ENCODE measurements at places on chromosomes 2 and 18.

DNA sequence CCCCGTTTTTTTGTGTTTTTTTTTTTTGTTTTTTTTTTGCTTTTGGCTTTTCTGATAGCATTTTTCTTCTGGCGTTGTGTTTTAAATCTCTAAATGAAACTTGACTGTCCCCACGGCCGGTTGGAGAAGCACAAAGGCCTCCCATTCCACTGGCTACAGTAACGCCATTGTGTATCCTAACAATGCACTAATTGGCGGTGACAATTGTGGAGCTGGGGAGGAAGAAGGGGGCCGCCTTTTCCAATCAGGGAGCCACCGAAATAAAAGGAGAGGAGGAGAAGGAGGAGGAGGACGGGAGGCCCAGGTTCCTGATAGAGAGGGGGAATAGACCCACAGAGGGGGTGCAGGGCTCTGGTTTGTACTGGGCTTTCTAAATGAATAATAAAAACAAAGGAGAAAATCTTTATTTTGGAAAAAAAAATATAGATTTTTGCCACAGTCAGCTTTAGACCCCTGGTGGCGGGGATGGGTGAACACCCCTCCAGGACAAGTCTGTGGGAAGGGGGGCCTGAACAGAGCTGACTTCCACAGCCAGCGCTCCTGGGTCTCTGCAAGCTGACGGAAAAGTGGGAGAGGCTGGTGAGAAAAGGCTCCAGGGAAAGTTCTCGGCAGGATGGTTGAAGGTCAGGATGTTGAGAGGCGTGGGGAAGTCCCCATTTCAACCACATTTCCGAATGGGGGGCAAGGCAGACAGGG is 43.7 kb upstream of the FZD5 start:
- no peak for DNase-seq

DNA sequence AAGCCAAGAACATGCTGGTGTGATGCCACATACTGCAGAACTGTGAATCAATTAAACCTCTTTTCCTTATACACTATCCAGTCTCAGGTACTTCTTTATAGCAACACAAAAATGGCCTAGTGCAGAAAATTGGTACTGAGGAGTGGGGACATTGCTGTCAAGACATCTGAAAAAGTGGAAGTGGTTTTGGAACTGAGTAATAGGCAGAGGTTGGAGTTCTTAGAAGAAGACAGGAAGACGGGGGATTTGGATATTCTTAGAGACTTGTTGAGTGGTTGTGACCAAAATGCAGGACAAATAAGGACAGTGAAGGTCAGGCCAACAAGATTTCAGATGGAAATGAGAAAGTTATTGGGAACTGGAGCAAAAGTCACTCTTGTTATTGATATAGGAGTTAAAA is 31.3 kb upstream of the CDH2 start:
- DNase-seq, result no peak

GRCh38 chr2:69667805-69668382 is 24.4 kb upstream of the AAK1 start:
- peak; percentile 54 for DNase-seq

- no peak for DNase-seq
These were observed 250.5 kb upstream of the TMEM200C start for GRCh38 chr18:6145645-6146306.

DNA sequence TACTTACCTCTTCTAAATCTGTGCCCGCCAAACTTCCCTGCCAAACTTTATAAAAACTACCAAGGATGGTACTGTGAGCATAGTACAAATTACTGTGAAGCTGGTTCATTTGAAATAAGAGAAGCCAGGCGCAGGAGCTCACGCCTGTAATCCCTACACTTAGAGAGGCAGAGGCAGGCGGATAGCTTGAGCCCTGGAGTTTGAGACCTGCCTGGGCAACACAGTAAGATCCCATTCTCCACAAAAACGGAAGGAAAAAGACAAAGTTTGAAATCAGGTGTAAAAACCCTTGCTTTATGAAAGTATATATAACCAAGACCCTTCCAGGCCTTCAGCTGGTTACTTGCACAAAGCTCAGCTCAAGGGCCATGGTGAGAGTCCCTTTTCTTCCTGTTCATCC is 5.9 kb downstream of the AMMECR1L start:
- DNase-seq, result no peak

DNA sequence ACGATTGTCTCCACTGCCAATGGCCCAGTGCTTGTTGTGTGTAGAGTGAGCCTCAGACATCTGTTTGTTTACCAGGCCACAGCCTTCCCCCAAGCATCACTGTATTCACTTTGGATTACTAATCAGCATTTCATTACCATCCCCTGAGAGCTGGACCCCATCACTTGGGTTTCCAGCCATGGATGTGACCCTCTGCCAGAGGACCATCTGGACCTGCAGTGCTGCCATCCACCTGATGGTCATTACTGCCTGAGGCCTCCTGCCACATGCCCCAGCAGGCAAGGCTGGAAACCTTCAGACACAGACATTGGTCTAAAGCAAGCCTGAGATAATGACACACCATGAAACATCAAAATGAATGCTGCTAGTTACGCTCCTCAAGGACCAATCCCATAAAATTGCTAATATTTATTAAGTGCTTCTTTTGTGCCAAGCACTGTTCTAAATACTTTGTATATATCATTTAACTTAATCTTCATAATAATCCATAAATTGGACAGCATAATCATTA is 2096.3 kb upstream of the CELF4 start:
- DNase-seq, result no peak

DNA sequence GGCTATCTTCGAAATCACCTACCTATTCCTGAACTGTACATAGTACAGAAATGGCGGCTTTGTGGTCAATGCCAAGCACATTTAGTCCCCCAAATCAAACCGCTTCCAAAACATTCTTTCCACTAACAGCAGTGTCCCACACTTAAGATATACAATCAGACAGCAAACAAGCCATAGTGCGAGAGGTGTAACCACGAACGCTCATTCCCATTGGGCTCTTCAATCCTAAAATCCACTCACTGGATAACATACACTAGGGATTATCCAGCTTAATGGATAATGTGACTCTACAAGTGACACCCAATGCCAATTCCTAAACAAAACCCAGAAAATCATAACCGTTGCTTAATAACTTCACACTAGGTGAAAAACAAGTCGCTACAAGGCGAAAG is 2.0 kb downstream of the XPO1 start:
- DNase-seq, result no peak

- peak; percentile 59 for DNase-seq
These were observed 397.9 kb upstream of the RGPD4 start for GRCh38 chr2:107428781-107429180.

GRCh38 chr2:206225435-206226232 is 48.8 kb upstream of the ZDBF2 start:
- no peak for DNase-seq
